Naive thymus-derived CD4-positive, alpha-beta T cell (primary cell): ENCODE measurements at places on chromosomes 3 and 15. TPM values are rescaled to one million over a fixed set of nuclear protein-coding genes. Genes with fewer than 3 reads are reported as not detected.

DNA sequence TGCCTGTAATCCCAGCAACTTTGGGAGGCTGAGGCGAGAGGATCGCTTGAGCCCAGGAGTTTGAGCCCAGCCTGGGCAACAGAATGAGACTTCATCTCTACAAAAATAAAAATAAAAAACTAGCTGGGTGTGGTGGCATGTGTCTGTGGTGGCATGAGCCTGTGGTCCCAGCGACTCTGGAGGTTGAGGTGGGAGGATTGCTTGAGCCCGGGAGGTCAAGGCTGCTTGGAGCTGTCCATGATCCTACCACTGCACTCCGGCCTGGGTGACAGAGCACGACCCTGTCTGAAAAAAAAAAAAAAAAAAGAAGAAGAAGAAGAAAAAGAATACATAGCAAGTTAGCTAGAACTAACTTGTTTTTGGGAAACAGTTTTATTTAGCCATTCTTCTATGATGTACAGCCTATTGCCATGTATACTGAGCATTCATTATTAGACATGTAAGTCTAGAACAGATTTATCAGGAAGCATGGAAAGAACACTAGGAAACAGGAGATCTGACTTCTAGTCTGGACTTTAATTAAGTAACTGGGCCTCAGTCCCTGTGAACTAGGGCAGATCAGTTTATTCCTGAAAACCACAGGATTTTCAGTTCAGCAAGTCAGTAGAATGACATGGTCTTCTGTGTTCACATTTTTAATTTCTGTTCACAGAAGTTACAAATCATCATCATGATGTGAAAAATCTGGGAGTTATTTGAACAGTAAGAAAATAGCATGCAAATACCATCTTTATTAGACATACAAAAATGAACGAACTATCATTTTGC is 65.5 kb downstream of the KAT2B start:
- no peaks in the 10 kb centered on the region for H3K27me3 ChIP-seq
- peaks cover 47% of the 10 kb centered on the region for H3K4me1 ChIP-seq
- no peak overlapping the region for H3K27ac ChIP-seq
- H3K4me3 ChIP-seq = no peak overlapping the region
- DNase-seq = no peak

GRCh38 chr3:96865605-96866004 is 51.2 kb downstream of the EPHA6 start:
- no peaks in the 10 kb centered on the region for H3K27me3 ChIP-seq
- no peaks in the 10 kb centered on the region for H3K36me3 ChIP-seq

DNA sequence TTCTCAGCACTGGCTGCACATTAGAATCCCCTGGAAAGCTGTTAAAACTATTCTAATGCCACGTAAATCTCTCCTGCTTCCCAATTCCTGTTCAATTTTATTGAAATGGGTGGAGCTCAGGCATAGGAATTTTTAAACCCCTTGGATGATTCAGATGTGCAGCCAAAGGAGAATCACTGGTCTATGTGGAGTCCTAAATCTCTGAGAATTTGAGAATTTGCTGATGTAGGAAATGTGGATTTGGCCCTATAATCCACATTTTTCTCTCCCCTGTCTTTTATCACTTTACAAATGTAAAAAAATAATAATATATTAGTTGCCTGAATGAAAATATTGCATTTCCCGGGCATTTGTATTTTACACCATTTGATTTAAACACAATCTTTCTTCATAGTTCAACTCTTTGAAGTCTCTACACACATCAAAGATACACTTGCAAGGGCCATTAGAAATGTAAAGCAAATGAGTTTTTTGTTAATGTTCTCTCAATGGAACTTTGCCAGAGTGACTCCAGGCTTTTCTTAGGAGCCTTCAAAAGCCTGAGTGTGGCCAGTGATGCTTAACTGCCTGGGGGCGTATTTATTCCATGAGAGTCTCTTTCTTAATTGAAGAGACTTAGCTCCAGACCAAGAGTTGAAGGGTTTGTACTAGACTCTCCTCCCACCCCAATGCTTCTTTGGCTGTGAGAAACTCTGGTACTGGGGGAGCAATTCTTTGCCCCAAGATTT is 48.8 kb upstream of the PTX3 start:
- DNase-seq = no peak
- no peaks in the 10 kb centered on the region for H3K4me1 ChIP-seq

- no peak overlapping the region for H3K4me3 ChIP-seq
- no peaks in the 10 kb centered on the region for H3K4me1 ChIP-seq
- no peak overlapping the region for H3K27ac ChIP-seq
- H3K27me3 ChIP-seq = no peaks in the 10 kb centered on the region
- no peaks in the 10 kb centered on the region for H3K36me3 ChIP-seq
These were observed 66.9 kb upstream of the PLAAT1 start for GRCh38 chr3:193174140-193174539.

Gene TMEM212
- not detected in 2 replicates for total RNA-seq

Gene ACKR2
- total RNA-seq = 0.51 TPM

Gene AVEN
- 12.6 and 12.8 TPM in 2 replicates for total RNA-seq
